ENCODE measurements at places on chromosomes 5 and 9. TPM values are rescaled to one million over a fixed set of nuclear protein-coding genes. Genes with fewer than 3 reads are reported as not detected.

The TAF11L9 gene
- polyA plus RNA-seq, result not detected

DNA sequence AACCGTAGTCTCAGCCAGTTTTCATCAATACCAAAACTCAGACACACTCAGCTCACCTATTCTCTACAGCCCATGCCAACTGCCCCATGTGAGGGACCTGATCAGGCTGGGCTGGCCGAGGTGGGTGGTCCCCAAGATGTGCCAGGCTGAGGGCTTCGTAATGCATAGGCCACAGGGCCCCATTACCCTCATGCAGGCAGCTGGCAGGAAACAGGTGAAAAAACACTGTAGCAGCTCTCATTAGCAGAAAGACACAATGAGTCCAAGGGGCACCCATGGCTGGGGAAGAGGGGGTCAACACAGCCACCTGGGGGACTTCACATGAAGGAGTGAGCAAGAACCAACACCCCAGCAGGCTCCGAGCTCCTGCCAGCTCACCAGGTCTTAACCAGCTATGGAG lies 8.2 kb downstream of the IPPK start:
- no peak overlapping the region for H3K4me3 ChIP-seq
- H3K27ac ChIP-seq, result no peak overlapping the region
- DNase-seq, result no peak
- H3K4me1 ChIP-seq, result no peaks in the 10 kb centered on the region
- H3K36me3 ChIP-seq, result peaks cover 64% of the 10 kb centered on the region
- H3K27me3 ChIP-seq, result no peaks in the 10 kb centered on the region

DNA sequence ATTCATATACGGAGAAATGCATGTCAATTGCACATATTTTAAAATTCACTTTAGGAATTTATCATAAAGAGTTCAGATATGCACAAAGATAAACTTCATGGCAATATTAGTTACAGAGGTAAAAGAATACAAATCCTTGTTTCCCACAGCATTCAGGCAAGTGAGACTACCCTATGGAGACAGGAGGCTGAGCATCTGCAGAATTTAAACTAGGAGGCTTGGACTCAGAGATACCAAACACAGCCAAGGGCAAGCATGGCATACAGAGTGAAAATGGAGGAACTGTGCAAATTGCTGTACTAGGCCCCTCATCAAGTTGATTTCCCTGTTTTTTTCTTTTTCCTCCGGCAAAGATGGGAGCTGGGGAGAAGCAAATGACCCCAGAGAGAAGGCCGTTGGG lies 94.2 kb downstream of the SLC24A2 start:
- H3K36me3 ChIP-seq, result no peaks in the 10 kb centered on the region
- no peaks in the 10 kb centered on the region for H3K4me1 ChIP-seq
- no peak for DNase-seq
- H3K27me3 ChIP-seq, result no peaks in the 10 kb centered on the region
- no peak overlapping the region for H3K4me3 ChIP-seq

The ARID3C gene
- not detected for polyA plus RNA-seq

The TMEM252 gene
- polyA plus RNA-seq, result not detected

DNA sequence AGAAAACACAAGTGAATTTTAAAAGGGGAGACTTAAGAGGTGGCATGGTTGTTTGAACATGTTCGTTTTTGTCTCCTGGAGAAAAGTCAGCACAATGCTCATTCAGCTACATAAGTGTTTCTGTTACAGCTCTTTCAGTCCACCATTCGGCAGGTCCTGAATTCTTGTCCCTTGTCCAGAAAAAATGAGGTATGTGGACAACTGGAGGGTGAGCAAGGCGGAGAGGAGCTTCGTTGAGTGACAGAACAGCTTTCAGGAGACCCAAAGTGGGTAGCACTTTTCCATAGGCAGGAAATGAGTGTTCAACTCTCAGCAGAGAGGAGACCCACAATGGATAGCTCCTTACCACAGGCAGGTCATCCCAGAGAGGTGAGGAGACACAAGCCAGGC lies 4.9 kb downstream of the PDCD1LG2 start:
- no peak for DNase-seq
- H3K27ac ChIP-seq, result no peak overlapping the region
- H3K27me3 ChIP-seq, result no peaks in the 10 kb centered on the region
- peaks cover 54% of the 10 kb centered on the region for H3K4me1 ChIP-seq
- no peak overlapping the region for H3K4me3 ChIP-seq

DNA sequence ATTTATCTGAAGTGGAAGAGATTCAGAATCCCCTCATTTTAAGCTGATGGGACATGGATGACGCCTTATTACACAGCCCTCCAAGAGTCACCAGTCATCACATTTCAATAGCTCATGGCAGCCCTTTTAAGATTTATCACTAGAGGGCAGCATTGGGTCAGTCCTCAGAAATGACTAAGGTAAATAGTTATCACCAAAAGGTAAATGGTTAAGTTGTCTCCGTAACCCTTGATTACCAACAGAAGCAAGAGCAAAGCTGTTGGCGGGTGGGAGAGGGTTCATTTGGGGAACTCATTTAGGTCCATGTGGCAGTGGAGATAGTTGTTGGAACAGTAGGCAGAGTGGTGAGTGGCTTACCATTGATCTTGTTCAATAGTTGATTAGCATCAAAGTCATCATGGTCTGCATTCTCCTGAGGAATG lies 12.0 kb upstream of the C9 start:
- H3K36me3 ChIP-seq, result no peaks in the 10 kb centered on the region
- H3K4me1 ChIP-seq, result no peaks in the 10 kb centered on the region
- no peak overlapping the region for H3K27ac ChIP-seq
- no peak overlapping the region for H3K4me3 ChIP-seq

All from CD14-positive monocyte (primary cell).